ENCODE measurements at places on chromosomes 1 and 21.

DNA sequence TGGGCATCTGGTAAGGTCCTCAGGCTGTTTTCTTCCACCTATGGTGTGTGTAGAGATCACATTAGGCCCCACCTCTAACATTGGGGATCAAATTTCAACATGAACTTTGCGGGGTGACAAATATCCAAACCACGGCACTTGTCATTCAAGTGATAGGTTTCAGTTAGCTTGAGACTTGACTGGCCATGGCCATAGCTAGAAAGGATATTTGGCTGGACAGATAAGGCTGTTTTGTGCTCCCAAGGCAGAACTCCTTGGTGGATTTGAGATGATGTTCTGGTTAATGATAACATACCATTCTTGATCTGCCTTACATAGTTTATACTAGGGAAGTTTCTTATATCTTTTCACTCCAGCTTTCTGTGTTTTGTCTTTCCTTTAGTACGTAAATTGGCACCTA is 48.5 kb downstream of the CELF3 start:
- no peak for DNase-seq

DNA sequence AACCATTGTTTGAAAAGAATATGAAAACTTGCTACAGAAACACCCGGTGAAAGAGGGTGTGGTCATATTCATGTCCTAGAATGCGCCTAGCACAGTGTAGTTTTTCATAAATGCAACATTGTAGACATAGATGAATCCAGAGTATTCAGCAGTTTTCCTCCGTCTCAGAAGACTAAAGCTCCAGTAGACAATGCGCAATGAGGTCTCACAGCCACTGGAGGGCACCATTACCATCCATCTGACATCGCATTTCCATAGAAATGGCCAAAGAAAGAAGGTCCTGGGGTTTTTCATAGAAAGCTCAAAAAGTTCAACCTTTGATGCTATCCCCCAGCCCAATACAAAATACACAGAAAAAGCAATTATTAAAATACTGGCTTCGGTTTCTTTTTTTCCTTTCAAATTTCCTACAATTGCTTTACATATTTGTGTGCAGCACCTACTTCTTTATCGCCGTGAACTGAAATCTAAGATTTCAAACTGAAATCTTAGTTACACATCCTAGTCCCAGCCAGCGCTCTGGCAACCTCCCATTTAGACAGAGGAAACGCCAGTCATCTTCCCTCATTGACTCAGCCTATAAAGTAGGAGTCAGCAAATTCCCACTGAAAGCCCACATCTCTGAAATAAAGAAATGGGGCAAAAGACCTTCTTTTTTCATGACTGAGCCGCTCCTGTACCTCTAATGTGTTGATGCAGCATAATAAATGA is 3.9 kb upstream of the CD58 start:
- peak; percentile 42 for DNase-seq

- no peak for DNase-seq
These were observed 163.8 kb downstream of the EIF4G3 start for GRCh38 chr1:21012937-21013336.

DNA sequence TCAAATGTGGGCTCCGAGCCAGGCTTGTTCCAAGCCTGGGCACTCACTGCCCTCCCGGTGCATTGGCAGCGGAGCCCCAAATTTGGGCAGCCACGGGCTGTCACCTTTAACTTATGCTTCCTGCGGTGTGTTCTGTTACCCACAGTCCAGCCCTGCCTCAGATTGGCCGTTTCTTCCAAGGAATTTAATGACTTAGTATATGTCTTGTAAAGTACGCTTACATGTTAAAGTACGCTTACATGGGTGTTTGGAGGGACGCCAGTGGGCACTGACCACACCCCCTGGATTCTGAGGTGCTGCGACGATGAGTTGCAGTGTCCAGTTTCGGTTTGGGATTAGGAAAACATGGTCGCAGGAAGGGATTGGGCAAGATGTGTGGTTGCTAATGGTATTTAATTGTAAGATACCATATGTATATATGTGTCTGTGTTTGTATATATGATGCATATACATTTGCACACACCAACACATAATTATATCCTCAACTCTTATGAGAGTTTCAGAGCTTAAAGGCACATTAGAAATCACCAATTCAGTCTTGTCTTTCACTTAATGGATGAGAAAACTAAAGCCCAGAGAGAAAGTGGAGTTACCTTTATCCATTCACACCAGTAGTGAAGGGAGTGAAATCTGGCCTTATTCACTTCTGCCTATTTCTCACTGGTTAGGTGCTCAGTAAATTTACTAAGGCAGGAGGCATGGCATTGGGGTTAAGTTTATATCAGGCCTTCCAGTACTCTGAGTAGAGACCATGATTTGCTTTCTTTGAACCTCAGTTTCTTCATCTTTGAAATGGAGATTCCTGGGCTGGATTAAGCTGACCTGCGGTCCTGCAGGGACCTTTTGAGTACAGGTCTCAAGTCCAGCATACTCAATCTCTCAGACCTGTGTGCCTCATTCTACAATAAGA is 1.0 kb downstream of the SMYD2 start:
- DNase-seq, result no peak

GRCh38 chr21:33598051-33598450 is 9.6 kb upstream of the DONSON start:
- DNase-seq, result no peak

DNA sequence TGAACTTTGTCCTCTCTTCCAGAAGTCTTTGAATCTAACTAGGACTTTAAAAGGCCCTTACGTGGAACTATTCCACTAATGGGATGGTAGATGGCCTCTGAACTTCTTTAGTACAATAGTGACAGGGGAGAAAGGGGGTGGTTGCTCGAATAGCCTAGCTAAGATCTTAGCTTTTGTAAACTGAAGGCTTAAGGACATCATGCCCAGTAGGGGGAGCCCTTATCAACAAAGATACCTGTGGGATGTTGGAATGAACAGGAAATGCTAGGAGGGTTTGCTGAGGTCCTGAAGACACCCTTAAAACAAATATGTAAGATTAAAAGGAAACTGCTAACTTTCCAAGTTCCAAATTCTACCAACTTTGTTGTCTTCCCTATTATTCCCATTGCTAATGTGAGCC is 33.2 kb downstream of the NHLH2 start:
- DNase-seq, result peak; percentile 70

DNA sequence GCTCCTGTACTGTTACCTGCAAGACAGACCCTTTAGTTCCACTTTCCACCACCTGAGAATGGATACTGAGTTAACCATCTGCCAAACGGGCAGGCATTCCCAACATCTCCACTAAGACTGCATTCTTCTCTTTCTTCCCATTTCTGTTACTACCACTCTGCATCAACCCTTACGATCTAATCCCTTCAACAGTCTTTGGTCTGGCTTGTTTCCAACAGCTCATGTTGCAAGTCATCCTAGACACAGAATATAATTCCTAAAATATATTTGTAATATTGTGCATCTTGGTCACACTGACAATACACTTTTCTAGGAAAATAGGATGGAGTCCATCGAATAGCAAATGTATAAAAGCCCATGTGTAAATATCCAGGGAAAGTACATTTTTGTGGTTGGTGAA is 166.7 kb downstream of the SIPA1L2 start:
- DNase-seq, result no peak

DNA sequence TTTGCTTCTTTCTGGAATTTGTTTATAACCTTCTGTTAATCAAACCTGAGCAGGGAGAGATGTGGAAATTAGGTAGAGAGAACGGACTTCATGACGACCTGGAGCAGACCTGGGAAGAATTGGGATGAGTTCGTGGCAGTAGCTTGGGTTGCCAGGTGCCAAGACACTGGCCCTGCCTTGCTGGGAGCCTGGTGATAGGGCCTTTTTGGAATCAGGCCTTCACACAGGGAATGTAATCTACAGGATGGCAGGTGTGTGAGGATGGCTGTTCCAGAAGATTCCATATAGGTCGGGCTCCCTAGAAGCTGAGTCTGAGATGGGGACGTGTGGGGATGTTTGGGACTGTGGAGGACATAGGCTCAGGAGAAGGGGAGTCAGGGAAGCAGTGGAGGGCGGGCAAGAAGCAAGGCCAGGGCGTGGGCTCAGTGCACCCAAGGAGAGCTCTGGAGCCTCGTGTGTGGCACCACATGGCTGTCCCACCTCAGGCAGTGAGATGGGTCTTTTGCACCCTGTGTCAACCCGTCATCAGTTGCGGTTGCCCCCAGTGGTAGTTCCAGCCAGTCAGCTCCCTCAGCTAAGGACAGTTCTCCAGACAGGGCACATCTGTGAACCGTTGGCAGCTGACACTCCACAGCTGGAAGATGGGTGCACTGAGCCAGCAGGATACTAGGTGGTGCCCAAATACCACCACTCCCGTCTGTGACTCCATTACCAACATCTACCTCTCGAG is 395.9 kb downstream of the MATN1 start:
- no peak for DNase-seq

GRCh38 chr1:39379187-39379586 is 112.2 kb upstream of the BMP8A start:
- DNase-seq, result no peak

- peak; percentile 96 for DNase-seq
These were observed at the start of gene SSR2 for GRCh38 chr1:156020293-156021092. Gene SSR2 (minus strand): TSS chr1:156020951. CDS start chr1:156020167, 784 bp downstream.

DNA sequence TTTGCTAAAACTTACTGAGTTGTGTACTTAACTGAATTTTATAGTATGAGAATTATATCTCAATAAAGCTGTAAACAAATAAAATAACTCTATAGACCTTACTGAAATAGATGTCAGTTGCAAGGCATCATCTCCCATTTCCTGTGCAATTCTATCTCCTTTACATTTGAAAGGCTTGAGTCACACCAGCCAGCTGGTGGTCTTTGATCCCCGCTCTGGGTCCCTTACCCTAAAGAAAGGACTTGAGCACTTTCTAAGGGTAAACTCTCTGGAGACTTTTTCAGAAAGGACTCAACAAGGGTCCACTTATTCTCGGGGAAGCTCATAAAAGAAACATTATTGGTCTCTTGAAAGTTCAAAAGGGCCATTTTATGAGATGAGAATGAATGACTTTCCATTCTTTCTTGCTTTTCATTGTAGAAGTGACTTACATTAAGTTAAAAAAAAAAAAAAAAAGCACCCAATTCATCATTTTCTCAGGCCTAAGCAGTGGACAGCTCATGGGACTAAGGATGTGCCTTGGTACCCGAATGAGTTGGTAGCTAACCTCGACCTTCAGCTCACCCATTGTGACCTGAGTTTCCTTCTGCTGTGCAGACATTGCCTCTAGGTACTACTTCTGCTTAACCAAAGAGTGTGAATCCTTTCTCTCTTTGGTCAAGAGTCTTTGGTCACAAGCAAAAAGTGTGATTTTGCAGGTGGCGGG is 147.0 kb upstream of the COA6 start:
- DNase-seq, result no peak

DNA sequence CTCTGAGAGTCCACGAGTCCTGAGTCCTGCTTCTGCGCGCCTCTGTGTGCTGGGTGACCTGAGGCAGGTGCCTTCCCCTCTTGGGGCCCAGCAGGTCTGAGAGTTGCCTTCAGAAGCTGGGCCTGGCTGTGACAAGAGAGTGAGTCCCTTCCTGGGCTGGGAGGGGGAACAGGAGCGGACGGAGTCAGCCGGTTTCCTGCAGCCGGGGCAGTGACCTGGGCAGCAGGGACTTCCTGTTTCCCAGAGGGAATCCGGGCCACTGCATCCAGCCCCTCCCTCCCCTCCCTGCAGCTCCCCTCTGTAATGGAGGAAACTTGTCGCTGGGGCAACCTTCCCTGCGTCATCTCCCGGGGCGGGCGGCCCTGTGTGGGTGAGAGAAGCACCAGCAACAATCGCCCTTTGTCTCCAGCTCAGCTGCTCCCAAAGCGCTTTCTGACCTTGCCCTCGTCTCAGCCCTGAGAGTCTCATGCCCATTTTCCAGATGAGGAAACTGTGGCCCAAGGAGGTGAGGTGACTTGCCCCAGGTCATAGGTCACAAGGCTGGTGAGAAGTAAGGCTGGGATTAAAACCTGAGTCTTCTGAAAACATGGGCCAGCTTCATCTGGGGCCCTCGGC is 61.1 kb downstream of the SDC3 start:
- peak; percentile 38 for DNase-seq

DNA sequence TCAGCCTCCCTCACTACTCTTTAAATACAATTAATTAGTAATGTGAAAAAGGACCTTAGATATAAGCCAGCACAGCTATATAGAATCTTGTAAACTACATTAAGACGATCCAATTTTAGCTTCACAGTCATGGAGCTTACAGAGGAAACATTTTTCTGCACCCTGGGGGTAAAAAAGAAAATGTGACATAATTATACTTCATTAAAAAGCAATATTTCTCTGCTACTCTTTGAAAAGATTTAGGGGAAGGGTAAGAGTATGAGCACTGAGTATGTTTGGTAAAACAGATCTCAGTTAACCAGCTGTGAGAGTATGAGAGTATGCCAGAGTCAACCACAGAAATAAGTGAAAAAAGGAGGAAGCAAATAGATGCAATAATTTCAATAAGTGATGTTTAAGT is 1415.9 kb downstream of the PLA2G4A start:
- DNase-seq, result no peak

GRCh38 chr1:157829210-157829609 is 9.3 kb upstream of the FCRL1 start:
- DNase-seq, result no peak
